ENCODE measurements at places on chromosomes 11 and 22.

DNA sequence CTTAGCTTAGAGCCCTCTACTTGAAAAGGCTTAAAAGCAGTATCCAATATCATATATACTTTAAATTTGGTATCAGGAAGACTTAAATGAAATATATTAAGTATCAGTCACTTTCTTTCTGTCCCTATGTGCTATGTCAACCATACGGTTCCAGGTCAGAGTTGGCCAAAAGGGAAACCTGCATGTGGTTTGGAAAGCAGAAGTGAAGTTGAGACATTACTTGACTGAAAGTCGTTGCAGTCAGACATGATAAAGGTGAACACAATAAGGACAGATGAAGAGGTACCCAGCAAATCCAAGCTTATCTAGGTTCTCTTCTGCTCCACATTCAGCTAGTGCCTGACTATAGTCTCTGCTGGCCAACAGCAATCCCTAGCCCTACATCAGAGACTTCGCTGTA is 336.8 kb downstream of the KCNA4 start:
- no peak for DNase-seq

- no peak for DNase-seq
Measured at GRCh38 chr11:19499026-19499669, 213.5 kb upstream of the NAV2 start.

DNA sequence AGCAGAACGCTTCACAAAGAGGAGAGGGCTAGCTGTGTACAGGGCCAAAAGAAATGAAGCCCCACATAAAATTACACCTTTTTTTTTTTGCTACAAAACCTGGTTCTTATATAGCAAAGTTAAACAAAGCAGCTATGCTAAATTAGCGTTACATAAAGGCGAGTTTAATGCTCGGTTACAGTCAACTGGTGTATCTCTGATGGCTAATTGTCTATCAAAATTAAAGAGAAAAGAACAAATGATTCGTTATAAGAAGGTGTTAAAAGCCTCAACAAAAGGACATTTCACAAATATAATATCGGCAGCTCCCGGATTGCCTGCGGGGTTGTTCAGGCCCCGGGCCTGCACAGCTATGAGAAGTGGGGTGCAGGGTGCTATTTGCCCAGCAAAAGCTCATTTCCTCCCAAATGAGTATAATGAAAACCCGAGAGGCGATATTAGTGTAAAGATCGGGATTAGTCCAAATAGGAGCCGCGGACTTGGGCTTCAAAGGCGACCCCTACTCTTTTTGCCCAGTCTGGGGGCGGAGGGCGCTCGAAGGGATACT is 13.3 kb upstream of the PAX6 start:
- DNase-seq = no peak

DNA sequence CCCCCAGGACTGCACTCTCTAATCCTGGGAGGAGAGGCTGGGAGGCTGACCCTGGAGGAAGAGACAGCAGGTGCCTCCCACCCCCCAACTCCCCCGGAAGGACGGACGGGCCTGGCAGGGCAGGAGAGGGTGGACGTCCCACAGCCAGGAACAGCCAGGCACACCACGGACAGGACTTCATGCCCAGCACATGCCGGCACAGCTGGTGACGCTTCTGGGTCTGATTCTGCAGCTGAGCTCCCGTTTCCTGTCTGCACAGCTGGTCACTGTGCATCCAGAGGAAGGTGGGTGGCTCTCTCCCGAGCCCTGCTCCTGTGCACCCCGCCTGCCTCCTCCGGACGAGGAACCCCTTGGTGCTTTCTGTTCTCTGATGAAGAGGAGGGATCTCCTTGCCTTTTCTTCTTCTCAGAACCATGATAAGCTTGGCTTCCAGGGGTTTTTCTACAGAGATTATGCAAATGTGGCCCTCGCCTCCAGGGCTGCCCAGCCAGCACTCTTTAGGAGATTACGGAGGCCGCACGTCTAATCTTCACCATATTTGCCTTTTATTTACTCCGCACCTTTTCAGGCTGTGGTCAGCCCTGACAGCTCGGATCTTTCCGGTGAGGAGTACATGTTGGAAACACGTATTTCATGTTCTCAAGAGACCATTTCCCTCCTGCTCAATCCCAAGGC is 1295.8 kb downstream of the BRD1 start:
- no peak for DNase-seq

- no peak for DNase-seq
Measured at GRCh38 chr11:114027926-114028325, 31.6 kb upstream of the ZBTB16 start.

GRCh38 chr11:114610984-114611944 is 15.7 kb upstream of the NXPE4 start:
- DNase-seq = no peak

- no peak for DNase-seq
Measured at GRCh38 chr11:62266558-62266957, 3.4 kb upstream of the SCGB2A2 start.

- DNase-seq = no peak
Measured at GRCh38 chr11:8307601-8308000, 43.9 kb upstream of the LMO1 start.

- DNase-seq = no peak
Measured at GRCh38 chr11:111836721-111837120, 34.7 kb downstream of the ALG9 start.

DNA sequence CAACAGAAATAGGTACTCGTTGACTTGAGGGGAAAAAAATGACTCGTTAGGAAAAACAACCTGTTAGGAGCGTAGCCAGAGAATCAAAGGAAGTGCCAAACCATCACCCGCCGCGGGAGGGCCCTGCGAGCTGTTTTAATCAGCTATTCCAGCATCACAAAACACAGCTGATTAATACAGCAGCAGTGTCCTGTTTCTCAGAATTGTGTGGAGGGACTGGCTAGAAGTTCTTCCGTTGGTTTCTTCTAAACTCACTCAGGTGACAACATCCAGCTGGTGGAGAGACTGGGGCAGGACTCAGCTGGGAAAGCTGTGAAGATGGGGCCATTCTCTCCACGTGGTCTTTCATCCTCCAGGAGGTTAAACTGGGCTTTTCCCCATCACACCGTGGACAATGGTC is 28.0 kb downstream of the HSPA8 start:
- no peak for DNase-seq

- DNase-seq = no peak
Measured at GRCh38 chr11:78354408-78355308, 63.0 kb downstream of the GAB2 start.

GRCh38 chr11:8360086-8360828 is 96.6 kb upstream of the LMO1 start:
- DNase-seq = no peak
